T-helper 1 cell (primary cell): ENCODE measurements at places on chromosomes 2 and 18.

- no peak for DNase-seq
Observed at GRCh38 chr18:12597760-12598159, 60.1 kb downstream of the SPIRE1 start.

- DNase-seq: no peak
Observed at GRCh38 chr2:219362524-219363164, 25.1 kb downstream of the DNPEP start.

GRCh38 chr18:61209801-61210200, 123.4 kb upstream of the CDH20 start:
- DNase-seq: no peak

GRCh38 chr2:120748310-120748709, 12.6 kb downstream of the GLI2 start:
- DNase-seq: no peak

DNA sequence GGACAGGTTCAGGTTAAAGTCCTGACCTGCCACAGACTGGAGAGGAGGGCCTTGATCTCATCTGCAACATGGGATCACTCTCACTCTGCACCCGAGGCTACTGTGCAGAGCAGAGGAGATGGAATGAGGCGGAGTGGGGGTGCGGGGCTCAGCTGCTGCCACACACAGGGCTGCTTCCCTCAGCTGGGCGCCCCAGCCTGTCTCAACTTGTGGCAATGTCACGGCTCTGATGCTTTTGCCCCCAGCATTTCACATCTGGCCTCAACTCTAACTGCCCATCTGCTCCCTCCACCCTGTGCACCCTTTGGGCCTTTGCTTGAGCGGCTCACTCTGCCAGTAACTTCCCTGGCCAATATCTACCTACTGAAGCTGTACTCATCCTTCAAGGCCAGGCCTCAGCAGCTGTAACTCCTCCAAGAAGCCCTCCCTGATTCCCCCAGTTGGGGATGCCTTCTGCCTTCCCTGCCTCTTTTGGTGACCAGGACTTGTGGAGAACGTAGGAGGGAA, 70.3 kb downstream of the POLR1A start:
- no peak for DNase-seq

GRCh38 chr2:179460181-179460929, 195.7 kb upstream of the SESTD1 start:
- no peak for DNase-seq

DNA sequence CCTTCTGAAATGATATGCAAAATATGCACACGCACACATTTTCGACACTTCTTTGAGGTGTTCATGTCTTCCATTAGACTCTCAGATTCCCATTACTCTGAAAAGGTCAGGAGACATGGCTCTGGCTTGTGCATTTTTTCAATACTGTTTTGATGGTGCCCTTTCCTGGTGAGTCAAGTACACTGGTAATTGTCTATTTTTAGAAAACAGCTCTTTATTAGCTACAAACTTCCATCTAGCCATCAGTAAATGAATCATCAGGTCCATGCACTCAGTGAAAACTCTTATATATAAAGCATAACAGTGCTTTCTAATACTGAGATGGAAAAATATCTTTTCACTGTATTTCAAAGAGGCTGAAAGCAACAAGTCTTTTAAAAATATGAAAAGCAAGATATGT, 194.9 kb downstream of the GALNT1 start:
- no peak for DNase-seq

DNA sequence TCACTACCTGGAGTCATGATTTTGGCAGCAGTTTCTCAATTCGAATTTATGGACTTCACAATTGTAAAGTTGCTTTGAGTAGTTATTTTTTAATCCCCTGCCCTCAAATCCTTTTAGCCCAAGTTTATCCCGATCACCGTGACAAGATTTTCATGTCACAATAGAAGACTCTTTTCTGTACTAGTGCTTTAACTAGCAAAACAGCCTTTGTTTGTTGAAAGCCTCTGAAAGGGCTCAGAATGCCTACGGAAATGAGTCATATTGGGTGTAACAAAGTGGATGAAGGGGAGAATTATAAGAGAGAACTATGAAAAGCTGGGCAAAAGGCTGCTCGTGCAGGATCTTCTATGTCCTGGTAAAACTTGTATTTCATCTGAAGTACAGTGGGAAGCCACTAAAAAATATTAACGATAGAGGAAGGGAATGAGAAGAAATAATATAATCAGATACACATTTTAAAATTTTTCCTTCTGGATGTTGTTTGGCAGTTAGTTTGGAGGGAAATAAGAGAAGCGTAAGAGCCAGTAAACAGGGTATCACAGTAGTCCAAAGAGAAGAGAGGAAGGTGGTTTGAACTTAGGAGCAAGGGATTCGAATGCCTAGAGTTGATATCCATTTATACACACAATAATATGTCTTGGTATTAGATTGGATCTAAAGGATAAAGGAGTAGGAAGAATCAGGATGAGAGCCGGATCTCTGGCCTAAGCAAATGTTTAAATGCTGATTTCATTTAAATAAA, 114.9 kb downstream of the GALNT13 start:
- no peak for DNase-seq

DNA sequence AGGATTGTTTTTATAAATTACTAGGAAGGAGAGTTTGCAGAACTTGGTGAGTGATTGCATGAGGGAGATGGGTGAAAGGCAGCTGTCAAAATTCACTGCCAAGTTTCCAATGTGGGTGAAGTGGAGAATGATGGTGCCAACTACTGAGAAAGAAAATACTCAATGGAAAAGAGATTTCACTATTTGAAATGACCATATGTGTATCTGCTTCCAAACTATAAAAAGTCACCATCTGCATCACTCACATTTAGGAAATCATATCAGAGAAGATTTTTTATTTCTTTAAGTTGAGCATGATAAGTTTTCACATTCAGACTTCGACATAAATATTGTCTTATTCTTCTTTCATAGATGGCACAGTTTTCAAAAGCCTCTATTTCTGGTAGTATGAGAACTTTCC, 570.0 kb upstream of the DSEL start:
- DNase-seq: no peak

GRCh38 chr2:119369845-119370244, 3.1 kb downstream of the DBI start:
- no peak for DNase-seq

- DNase-seq: no peak
Observed at GRCh38 chr2:223545830-223546229, 56.3 kb downstream of the SCG2 start.

- no peak for DNase-seq
Observed at GRCh38 chr2:236088368-236089057, 79.7 kb downstream of the GBX2 start.

- DNase-seq: no peak
Observed at GRCh38 chr2:63049211-63049969, 1.2 kb upstream of the OTX1 start.

DNA sequence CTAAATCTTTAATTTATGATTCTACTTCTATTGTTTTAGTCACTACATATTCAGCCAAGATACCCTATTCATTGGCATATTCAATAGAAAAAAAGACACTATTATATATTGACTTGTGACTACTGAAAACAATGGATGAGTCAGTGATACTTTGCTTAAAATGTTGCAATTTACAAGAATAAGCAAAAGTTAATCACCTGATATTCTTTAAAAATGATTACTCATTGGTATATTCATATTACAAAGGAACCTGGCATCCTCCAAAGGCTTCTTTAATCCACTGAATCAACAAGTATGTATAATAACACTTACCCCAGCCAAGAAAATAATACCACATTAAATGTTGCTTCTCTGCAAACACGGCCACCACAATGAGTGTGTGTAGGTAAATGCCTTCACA, 87.8 kb downstream of the CALCRL start:
- no peak for DNase-seq

GRCh38 chr18:79068341-79068936, 755 bp upstream of the ATP9B start:
- DNase-seq: peak; percentile 37

GRCh38 chr2:128442053-128442751, 123.5 kb upstream of the HS6ST1 start:
- DNase-seq: no peak

GRCh38 chr2:177419274-177419673, 26.7 kb downstream of the AGPS start:
- DNase-seq: no peak

- no peak for DNase-seq
Observed at GRCh38 chr2:228681426-228681825, 499.9 kb upstream of the SPHKAP start.
